Muscle of arm (tissue), 14 donors: ENCODE measurements at places on chromosomes 1 and 21. TPM values are rescaled to one million over a fixed set of nuclear protein-coding genes. Genes with fewer than 3 reads are reported as not detected.

DNA sequence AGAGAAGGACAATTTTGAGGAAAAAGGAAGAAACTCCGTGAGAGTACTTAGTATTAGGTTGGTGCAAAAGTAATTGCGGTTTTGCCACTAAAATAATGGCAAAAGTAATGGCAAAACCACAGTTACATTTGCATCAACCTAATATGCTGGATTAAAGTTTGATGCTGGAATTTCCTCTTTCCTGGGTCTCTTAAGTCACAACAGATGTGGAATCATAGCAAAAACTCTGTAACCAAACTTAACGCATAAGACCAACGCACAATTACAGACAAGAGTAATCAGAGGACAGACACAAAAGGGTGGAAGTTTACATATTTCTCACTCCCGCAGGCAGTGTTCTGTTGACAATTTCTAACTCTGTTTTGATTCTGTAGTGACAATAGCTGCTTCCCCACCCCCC is 182.4 kb downstream of the BACH1 start:
- no peak for DNase-seq

- no peak for DNase-seq
Measured at GRCh38 chr21:46477765-46478164, 19.1 kb downstream of the DIP2A start.

DNA sequence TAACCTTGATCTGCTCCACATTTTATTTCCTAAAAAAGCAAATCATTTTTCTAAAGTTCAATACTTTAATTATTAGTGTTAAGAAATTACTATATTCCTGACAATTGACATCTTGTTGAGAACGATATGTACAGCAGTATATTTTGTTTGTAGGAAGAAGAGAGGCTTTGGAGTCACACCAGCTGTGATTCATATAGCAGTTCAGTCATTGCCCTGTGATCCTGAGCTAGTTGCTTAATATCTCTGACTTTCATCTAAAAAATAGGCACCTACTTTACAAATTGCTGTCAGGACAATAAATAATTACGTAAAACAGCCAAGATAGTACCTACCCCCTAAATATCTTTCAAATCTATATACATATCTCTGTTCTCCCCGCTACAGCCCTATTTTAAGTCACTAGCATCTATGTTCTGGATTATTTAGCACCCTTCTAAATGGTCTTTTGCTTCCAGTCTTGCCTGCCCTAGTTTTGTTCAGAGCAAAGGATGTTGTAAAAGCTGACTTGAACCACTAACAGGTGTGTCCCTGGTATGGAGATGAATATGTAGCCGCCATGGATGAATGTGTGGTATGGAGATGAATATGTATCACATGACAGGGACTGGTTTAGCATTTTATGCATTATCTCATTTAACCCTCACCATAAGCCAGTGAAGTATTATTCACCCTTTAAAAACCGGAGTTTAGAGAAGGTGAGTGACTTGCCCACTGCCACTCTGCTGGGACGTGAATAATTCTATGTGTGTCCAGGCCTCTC is 42.2 kb downstream of the RNF220 start:
- DNase-seq, result no peak

DNA sequence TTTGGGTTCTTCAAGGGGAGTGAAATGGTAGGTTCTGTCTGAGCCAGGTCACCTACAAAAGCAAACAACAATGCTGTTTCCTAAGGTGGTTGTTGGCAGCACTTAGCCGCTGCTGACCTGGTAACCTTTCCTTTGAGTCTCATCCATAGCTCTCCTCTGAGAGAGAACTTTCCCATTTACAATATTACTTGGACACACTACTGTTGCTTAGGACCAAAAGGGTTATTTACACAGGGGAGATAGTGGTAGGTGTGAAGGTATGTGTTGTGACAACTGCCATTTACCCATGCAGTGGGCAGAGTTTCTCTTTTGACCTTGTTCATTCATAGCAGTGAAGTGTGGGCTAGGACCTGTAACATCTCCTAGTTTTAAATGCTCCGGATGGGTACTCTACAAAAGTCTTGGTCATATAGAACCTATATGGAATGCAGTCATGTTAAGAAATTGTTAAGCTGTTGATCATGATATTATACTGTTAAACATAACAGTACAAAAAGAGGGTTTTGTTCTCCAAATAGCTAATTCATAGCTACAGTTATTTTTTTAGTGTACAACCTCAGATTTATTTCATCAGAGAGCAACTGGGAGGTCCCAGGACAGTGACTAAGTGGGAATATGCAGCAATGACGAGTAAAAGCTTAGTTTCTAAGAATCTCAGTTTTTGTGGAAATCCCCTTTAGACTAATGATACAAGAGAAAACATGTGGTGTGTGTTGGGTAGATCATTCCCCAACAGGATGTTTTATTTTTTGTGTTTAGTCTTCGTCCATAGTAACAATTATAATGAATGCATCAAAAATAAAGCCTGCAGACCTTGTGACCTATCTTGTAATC is 219.7 kb downstream of the NFIA start:
- peak; percentile 66 for DNase-seq

DNA sequence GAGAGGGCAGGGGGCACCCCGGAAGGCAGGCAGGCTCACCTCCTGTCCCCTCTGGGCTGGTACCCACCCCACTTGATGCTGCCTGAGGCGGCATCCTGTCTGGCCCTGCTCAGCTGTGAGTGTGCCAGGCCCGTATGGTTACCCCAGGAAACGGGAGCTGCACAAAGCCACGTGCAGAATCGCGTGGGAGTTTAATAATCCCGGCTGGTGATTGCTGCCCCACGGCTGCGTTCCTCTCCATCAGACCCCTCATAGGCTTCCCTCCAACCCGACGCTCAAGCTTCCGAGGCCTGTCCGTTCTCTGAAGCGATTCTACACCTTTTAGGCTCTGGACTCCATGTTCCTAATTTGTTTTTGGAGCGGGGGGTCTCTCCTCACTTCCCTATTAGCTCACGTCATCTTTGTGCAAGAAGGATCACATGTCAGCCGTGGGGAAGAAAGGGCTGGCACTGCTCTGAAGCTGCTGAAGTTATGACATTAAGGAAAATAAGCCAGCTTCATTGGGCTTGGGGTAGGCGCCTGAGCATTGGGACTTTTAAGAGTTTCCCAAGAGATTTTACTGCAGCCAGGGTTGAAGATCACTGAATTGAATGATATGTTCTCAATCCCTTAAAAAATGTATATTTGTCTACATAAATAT is 1.1 kb upstream of the B3GALT5 start:
- no peak for DNase-seq

GRCh38 chr1:112502826-112503225 is 5.9 kb upstream of the WNT2B start:
- no peak for DNase-seq

DNA sequence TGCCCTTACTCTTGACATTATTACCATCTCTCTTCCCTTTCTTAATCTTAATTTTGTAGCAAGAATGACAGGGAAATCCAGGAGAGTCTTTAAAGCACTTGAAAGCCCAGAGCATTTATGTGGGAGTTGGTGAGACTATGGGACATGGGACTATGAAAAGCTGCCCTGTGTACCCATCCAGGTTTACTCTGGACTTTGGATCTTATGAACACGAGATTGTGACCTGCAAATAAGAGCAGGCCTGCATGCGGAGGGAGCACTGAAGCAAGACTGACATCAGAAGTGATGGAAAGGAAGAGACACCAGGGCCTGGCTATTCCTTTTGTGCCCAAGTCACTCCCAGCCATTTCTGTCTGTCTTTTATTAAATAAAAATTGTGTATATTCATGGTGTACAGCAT is 209.6 kb downstream of the NUF2 start:
- no peak for DNase-seq

GRCh38 chr1:39376656-39377055 is 114.8 kb upstream of the BMP8A start:
- DNase-seq, result no peak

DNA sequence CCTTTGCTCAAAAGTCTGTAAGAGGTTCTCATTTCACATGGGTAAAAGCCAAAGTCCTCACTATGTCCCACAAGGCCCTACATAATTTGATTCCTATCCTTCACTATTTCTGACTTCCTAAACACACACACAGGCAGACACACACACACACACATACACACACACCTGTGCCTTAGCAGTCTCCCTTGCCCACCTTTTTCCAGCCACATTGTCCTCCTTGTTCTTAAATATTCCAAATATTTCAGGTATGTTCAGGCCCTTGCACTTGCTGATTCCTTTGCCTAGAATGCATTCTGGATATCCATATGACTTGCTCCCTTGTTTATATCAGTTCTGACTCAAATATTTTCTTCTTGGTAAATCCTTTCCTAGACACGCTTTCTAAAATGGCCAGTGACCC is 54.6 kb downstream of the NTNG1 start:
- DNase-seq, result no peak

DNA sequence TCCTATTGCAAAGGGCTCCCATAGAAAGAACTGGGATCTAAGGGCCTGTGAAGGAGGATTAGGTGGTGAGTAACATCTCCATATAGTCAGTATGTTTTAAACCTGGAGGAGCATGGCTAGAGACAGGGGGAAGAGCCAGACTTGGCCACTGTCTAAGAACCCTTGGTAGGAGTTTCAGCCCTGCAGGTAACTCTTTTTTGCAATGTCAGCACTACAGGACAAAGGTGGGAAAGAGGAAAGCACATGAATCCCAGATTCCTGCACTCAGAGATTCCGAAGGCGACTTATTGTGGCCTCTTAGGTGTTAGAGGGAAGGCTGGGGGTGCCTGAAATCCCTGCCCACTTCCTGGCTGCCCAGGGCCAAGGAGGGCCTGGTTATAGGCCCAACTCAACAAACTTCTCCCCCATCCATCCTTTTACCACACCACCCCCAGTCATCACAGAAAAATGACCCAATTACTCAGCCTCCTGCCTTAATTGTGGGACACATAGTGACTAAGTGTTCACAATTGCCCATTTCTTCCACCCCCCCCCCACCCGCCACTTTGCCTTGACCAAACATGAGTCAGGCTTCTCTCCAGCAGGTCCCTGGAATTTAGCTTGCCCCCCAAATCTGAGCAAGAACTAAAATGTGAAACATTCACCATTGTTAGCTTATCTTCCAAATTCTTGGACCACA is 1.9 kb upstream of the NTNG1 start:
- no peak for DNase-seq

DNA sequence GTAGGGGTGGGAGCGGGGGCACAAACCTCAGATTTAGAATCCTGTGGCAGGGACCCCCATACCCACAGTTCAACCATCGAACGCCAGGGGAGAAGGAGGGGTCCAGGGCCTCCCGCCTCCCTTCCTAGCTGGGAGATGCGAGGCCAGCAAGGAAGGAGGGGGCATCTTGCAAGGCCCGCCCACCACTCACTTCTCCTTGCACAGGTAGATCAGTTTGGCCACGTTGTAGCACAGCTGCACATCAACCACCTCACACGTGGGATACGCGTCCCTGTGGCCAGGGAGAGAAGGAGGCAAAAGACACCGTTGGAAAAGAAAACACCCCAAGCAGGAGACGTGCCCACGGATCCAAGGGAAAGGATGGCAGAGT is 19.6 kb downstream of the TMEM63A start:
- no peak for DNase-seq

GRCh38 chr1:177464686-177465085 is 293.9 kb downstream of the BRINP2 start:
- DNase-seq, result no peak

- DNase-seq, result peak; percentile 32
Measured at GRCh38 chr1:233020426-233020825, 70.0 kb downstream of the NTPCR start.

DNA sequence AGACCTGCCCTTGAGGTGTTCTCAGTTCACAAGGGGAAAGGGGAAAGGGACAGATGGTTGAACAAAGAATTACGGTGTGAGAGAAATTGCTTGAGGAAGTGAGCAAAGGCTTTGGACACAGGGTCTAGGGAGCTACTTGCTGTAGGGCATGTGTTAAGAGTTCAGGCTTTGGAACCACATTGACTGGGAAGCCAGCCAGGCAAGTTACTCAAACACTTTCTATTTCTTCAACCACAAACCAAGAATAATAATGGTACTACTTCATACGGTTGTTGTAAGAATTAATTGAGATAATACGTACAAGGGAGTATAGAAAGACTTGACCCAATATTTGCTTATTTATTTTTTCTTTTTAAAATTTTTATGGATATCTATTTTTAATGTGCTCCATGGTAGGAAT is 26.6 kb downstream of the AK4 start:
- no peak for DNase-seq

DNA sequence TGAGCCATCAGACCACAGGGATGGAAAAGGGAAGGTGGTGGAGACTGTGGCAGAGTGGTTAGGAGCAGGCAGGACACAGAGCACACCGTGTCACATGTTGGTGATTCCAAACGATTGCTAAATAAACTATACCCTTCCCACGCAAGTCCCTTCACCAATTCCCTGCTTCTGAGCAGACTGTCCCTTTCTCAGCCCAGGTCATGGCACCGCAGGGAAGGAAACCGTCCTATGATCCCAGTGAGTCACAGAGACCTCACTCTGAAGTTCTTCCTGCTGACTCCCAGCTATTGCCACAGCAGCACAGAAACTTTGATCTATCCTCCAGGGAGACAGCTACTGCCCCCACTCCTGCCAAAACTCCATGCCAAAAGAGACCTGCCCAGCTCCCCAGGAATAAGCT is 19.2 kb downstream of the RIMS3 start:
- DNase-seq, result no peak

DNA sequence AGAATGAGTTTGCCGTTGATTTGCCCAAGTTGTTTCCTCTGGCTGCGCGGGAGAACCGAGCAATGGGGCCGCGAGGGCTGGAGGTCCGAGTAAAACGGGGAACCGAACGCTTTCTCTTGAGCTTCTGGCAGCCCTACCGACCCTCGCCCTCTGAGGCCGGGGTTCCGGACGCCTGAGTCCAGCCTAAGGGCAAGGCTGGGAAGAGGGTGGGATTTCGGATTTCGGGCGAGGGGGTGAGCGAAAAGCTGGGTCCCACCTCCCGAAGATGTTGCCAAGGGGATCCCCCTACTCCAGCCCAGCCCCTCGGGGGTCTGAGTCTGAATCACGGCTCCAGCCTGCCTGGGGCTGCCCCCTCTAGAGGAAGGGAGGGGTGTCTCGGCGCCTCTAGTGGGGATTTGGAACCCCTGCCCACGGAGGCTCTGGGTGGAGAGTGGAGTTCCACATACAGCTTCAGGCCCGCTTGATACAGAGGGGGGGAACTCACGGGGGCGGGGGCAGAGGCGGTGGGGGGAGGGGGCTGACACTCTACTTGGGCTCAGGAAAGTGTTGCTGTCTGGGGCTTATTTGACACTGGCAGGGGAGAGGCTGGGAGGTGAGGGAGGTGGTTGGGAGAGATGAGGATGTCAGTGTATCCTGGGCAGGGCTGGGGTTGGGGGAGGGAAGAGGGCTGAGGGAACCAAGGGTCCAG is 617 bp downstream of the KIRREL1 start:
- DNase-seq, result peak; percentile 41

- no peak for DNase-seq
Measured at GRCh38 chr1:55474168-55474786, 259.1 kb upstream of the USP24 start.

- DNase-seq, result no peak
Measured at GRCh38 chr1:117026361-117026760, 24.8 kb downstream of the CD101 start.

The MXRA8 gene
- polyA plus RNA-seq, result 66.1 TPM

The CCDC27 gene
- polyA plus RNA-seq, result not detected

The ZYG11B gene
- 38.7 TPM for polyA plus RNA-seq

The PTPRC gene
- polyA plus RNA-seq, result 6.8 TPM

The KCNN3 gene
- polyA plus RNA-seq, result 9.5 TPM
